ENCODE measurements at places on chromosomes 11 and 22.
A peak's percentile ranks its signal among the peaks of the same experiment; 100 is the strongest.

DNA sequence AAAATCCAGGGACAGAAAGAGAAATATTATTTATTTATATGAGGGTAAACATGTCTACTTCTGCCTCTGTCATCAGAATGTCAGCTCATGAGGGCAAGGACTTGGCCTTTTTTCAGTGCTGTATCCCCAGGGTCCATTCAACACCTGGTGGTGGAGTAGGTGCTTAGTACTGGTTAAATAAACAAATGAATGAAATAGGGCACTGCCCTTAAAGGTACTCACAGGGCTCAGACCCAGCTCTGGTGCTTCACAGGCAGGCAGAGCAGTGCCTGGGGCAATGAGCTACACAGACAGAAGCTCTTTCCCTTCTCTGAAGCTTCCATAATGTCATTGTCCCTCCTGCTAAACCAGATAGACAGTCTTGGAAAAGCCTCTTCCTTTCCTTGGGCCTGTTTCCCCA lies 30.9 kb downstream of the P4HA3 start:
- DNase-seq: no peak

- DNase-seq: peak; percentile 79
These were observed 41.2 kb downstream of the IGLL5 start for GRCh38 chr22:22928666-22929380.

DNA sequence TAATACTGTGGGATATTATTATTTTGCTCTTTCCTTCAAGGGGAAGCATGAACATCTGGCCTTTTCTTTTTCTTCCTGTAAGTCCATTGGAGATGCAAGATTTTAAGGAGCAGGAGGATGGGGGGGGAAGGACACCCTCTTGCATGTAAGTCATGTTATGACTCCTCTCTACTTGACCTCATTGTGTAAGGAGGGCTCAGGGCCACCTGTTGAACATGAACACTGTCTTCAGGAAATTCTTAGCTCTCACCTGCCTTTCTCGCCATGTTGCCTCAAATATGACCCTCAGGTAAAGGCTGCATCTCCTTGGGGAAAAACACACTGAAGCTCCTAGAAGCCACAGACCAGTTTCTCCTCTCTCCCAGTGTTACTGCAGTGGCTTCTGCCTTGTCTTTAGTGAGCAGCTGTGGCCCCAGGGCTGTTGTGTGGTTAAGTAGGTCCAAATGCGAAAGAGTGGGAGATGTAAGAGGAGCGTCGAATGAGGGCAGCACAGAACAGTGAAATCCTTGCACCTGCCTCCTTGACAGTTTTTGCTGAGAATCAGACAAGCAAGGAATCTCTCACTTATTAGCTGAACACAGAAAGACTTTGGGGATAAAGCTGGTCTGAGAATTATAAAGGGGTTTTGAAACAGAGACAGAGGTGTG lies 1.3 kb upstream of the RAG1 start:
- DNase-seq: no peak

- DNase-seq: peak; percentile 73
These were observed 678.6 kb upstream of the ANO5 start for GRCh38 chr11:21514316-21514715.

DNA sequence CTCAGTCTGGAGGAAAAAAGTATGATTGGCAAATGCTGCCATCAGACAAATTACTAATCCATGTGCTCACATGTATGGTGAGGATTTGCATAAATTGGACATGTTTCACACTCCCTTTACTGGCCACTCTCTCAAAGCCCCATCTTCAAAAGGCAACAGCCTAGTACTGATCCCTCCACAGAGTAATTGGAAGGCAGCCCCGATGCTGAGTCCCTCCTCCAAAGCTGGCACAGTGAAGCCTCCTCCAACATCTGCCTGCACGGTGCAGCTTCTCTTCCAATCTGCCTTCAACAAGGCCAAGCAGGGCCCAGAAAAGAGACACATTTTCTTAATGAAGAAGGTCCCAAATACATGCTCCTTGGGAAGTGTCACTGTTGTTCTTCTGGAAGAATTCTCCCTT lies 350.6 kb downstream of the OPCML start:
- no peak for DNase-seq

Measured in Karpas-422 (cell line).